Activated T-helper 1 cell treated with anti-CD3 and anti-CD28 coated beads, Interleukin-2, amount 50 U/mL, for 16 hours (primary cell): ENCODE measurements at places on chromosomes 12 and 14.

DNA sequence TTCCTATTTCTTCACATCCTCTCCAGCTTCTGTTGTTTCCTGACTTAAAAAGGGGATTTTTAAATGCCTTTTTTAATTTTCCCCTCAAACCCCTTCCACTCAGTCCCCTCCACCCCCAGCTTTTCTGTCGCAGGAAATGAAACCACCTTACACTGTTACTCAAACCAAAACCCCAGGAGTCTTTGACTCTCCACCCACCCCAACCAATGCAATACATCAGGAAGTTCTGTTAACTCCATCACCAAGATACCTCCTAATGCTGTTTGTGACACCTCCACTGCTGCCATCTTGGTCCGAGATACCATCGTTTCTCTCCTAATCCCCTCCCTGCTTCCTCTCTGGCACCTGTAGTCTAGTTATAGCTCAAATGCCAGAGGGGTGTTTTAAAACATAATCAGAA, 25.4 kb upstream of the CPM start:
- no peak for DNase-seq

GRCh38 chr12:108896336-108896735, 16.4 kb downstream of the DAO start:
- no peak for DNase-seq

- DNase-seq = no peak
Measured at GRCh38 chr12:118543651-118544050, 167.3 kb downstream of the SUDS3 start.

- DNase-seq = no peak
Measured at GRCh38 chr14:37230551-37231194, 32.9 kb downstream of the MIPOL1 start.

DNA sequence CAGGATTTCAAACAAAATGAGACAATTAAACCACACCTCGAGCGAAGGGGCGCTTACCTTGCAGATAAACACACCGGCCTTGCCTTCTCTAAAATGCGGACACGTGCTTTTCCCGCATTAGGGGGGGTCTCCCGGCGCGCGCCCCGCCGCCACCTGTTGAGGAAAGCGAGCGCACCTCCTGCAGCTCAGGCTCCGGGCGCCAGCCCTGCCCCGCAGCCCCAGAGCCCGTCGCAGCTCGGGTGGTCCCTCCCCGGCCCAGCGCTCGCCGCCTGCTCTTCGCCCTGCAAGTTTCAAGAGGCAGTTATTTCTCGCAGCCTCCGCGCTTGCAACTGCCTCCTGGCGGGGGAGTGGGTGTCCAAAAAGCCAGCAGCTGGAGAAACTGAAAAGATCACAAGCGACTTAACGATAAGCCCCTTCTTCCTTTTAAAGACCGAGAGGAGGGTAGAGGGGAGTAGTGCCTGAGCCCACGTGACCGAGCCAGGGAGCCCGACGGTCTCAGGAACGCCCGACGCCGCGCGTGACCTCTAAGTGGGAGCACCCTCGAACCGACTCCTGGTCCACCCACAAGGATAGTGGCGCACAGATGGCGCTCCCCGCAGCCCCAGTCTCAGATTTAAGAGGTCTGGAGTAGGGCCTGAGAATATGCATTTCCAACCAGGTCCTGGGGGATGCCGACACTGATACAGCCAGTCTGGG, at the start of gene ESR2:
ESR2 (minus strand) TSS at position 396 of the 696 bp plus-strand sequence. CDS start 11,386 bp downstream, outside the sequence.
- DNase-seq = no peak
